ENCODE measurements at places on chromosomes 5 and 9.

- no peak for DNase-seq
These were observed 387.1 kb downstream of the PDE4D start for GRCh38 chr5:59506285-59506877.

- DNase-seq, result peak; percentile 81
These were observed 231.2 kb downstream of the ARRDC3 start for GRCh38 chr5:91151947-91152346.

DNA sequence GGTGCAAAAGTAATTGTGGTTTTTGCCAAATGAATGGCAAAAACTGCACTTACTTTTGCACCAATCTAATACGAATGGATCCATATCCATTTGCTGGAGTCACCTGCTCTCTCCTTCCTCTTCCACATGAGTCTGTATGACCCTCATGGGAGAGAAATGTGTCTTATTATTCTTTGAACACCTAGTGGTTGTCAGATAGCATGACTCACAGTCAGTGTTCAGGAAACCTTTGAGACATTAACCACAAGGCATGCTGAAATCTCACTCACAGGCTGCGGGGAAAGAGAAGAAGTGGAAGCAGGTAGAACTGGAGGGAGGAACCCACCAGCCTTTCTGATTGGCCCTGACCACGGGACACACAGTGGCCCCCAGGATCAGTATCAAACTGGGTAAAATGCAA, 222.8 kb upstream of the KLF4 start:
- DNase-seq, result peak; percentile 94

- DNase-seq, result no peak
These were observed 736 bp upstream of the FCN2 start for GRCh38 chr9:134879664-134880483.

GRCh38 chr5:102627315-102627714, 127.8 kb upstream of the PAM start:
- DNase-seq, result peak; percentile 54

DNA sequence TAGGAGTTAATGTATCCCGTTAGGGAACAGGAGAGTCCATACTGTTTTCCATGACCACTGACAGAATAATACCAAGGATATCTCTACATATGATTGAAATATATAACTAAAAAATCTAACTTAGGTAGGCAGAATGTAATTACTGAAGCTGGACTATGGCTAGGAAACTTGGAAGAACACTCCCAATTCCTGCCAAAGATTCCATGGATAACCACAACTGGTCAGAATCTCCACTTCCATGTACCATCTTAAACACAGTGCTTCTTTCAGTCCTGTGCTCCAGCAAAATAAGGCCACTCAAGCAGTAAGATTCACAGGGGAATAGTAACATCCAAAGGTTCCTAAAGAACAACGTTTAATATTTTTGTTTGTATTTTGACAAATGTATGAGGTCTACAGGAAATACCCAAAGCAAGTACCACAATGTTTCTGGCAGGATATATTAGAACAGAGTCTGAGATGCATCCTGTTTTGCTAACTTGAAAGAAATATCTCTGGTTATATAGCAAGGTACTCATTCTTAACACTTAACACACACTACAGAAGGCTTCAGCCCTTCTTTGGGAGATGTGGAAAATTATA, 295.0 kb downstream of the ADAMTS6 start:
- no peak for DNase-seq
